Neural crest cell (in vitro differentiated cells): ENCODE measurements at places on chromosomes 4 and X.

GRCh38 chr4:54256491-54257486, 27.7 kb downstream of the PDGFRA start:
- no peak for DNase-seq

GRCh38 chr4:41957634-41958033, 22.4 kb downstream of the TMEM33 start:
- DNase-seq = no peak

DNA sequence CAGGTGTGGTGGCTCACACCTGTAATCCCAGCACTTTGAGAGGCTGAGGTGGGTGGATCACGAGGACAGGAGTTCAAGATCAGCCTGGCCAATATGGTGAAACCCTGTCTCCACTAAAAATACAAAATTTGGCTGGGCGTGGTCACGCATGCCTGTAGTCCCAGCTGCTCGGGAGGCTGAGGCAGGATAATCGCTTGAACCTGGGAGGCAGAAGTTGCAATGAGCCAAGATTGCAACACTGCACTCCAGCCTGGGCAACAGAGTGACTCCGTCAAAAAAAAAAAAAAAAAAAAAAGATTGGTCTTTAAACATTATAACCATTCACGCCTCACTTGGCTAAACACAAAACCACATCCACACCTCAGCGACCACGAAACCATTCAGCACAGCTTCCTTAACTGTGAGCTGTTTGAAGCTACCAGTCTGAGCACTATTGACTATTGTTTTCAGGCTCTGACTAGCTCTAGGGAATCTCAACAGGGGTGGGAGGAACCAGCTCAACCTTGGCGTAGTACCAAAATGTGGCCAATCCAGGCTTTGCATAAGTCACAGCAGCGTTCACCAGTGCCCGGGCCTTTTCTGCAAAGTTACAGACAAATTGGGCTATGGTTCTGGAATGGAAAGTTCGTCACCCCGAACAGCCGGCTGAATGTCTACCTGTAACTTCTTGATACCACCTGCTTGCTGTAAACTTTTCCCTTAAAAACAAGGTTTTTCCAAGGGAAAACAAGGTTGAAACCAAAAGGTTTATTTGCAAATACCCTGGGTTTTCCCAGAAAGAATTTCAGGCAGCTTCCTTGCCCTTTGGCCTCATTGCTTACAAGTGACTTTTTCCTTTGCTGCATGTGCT, 73.6 kb upstream of the DHX15 start:
- no peak for DNase-seq

DNA sequence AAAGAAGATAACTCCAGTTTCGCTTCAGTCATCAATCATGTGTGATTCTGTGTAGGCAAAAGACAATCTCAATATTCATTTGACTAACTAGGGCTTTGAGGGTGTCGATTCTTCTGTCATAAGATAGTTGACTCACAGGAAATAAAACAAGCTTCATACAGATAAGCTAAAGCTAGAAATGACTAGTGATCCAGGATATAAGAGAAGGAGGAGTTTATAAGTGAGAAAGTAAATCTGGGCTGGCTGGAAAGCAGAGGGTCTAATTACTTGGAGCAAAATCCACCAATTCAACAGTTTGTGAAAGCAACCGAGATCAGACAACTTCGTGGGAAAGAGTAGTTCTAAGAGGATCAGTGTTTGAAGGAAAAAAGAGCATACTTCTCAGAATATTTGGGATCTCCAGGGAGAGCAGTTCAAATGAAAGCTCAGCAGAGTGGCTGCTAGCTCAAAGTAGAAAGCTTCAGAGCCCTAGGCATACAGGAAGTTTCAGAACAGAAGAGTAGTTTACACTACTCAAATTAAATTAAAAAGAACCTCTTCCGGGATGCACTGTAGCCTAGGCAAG, 429.3 kb downstream of the INPP4B start:
- DNase-seq = no peak

- no peak for DNase-seq
Measured at GRCh38 chr4:158462611-158463010, 59.1 kb upstream of the RXFP1 start.

DNA sequence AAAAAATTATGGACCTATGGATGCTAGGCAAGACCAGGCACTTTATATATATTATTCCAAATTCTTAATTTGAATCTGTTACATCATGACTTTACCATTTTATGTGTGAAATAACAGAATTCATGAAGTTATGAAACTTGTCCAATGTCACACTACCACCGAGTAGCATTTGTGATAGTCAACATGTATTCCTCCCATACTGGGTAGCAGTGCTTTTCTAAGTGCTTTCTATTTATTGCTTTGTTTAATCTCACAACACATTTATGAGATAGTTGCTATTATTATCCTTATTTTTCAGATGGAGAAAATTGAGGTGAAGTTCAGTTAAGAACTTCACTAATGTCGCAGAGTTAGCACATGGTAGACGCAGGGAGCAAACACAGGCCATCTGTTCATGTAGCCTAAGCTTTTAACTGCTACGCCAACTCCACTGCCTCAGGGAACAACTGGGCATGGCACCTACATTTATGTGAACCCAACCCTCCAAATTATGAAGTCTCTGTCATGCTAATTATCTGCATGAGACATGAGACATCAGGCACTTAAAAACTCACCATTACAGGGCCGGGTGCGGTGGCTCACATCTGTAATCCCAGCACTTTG, 20.8 kb downstream of the GUCY1A1 start:
- no peak for DNase-seq
